ENCODE measurements at places on chromosomes 3 and 15.

- DNase-seq, result no peak
These were observed 244.1 kb upstream of the PDZRN3 start for GRCh38 chr3:73868688-73869315.

DNA sequence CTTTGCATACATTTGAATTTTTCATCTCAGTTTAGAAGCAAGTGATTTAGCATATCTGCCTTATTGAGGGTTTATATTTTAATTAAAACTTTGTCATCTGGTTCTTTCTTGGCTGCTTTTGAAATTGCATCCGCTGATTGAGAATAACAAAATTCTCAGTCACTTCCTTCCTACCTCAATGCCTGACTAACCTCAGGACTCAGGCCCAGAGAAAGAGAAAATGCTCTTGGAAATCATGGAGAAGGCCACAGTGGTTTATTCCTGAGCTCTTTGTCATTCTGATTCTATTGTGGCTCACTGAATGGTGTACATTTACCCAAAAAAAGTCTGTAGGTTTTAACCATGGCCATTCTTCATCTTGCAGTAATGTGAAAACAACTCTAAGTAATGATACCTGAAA lies 533.9 kb downstream of the TBL1XR1 start:
- no peak for DNase-seq

DNA sequence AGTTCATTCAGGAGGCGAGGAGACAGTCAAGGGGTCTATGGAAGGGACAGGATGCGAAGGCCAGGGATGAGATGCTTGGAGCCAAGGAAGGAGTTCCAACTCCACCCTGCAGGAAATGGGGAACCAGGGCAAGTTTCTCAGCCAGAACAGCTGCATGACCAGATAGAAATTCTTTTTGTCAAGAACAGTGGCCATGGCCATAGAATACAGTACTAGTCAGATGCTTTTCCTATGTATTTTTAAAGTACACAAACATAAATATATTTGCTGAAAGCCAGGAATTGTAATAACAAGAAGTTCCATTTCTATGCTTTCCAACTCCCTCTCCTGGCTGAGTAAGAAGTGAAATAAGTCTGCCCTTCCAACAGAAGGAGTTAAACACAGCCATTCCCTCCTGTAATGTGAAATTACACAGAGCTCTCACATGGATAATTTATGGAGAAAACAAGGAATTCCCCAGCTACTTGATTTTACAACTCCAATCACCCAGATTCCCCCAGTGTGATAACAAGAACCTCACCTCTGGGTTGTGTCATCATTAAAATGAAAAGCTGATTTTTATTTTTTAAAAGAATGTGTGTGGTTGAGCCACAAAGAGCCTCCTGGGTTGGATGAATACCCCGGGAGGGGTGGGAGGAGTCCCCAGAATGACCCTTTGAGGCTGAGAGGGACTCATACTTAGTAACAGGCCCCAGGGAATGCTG lies 124.6 kb upstream of the ARHGEF3 start:
- no peak for DNase-seq

DNA sequence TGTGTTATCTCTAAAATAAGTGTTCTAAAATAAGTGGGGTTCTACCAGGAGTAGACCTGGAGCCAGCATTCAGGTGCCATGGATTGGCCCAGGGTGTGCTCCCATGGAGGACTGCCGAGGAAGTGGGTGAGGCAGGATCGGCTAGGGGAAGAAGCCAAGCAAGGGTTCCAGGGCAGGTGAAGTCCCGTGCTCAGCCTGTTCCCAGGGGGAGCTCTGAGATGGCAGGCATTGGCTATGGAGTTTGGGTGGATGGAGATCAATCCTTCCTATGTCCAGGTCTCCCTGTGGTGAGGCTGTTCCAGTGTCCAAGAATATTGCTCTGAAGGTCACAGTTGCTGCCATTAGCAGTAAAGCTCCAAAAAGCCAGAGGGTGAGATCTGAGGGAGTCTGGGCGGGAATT lies 46.9 kb upstream of the ITGA11 start:
- no peak for DNase-seq

- no peak for DNase-seq
These were observed 1421.2 kb downstream of the SI start for GRCh38 chr3:163657088-163657487.

DNA sequence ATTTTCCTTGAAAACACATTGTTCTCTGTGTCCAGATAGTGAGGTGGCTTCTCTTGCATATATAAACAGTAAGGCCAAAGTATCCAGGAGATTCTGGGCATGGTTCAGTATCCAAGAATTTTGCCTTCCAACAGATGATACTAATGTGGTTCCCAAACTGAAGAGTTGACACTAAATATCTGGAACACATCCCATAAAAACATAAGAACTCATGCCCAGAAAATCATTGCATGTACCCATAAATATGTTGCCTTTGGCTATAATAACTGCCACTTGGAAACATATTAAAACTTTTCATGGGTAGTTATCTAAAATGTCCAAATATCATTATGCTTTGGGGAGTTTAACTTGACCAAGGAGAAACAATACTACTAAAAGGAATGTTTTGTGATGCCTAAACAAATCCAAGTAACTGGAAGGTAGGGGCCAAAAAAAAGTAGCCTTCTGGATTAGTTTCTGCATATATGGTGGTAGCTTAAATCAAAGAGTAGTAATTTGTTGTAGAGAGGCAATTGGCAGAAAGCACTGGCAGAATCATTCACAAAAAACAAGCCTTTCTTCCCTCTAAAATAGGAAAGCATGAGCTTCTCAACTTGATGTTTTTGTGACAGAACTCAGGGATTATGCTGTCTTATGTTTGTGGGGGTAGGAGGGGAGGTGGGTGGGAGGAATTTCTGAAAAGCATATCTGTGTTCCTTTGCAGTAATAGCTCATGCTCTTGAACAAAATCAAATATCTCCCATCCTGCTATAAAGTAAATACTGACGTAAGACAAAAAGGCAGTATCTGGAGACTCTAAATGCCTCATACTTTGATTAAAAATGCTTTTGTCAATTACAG lies 753.9 kb downstream of the TUSC7 start:
- DNase-seq, result no peak

GRCh38 chr3:99505646-99506269 lies 132.6 kb upstream of the COL8A1 start:
- peak; percentile 85 for DNase-seq

DNA sequence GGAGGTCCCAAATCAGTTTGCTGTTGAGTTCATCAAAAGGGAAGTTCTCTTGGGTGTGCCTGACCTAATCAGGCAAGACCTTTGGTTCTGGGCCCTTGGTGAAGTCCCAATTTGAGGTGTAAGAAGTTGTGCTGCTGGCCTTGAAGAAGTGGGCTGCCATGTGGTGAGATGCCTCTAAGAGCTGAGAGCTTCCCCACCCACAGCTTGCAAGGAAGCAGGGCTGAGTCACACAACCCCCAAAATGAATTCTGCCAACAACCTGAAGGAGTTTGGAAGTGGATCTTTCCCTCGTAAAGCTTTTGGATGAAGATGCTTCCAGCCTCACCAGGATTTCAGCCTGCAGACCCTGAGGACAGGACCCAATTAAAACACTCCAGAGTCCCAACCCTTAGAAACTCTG lies 129.3 kb upstream of the NSMCE3 start:
- no peak for DNase-seq

DNA sequence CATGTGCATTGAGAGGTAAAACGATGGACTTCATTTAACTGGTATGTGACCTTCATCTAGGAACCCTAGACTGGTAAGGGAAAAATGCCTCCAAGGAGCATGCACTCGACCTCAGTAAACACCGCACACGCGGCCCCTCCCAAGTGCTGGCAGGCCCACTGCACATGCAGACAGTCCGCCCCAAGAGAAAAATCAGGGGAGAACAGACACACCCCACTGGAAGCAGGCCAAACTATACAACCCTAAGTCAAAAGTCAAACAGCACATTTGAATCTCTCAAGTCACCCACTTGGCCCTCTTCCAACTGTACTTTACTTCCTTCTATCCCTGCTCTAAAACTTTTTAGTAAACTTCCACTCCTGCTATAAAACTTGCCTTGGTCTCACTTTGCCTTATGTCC lies 250.1 kb upstream of the HES1 start:
- DNase-seq, result no peak

DNA sequence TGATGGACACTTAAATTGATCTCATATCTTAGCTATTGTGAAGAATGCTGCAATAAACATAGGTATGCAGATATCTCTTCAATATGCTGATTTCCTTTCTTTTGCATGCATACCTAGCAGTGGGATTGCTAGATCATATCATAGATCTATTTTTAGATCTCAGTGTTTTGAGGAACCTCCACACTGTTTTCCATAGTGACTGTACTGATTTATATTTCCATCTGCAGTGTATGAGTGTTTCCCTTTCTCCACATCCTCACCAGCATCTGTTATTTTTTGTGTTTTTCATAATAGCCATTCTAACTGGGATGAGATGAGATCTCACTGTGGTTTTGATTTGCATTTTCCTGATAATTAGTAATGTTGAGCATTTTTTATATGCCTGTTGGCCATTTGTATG lies 17.1 kb upstream of the RASA2 start:
- DNase-seq, result no peak

DNA sequence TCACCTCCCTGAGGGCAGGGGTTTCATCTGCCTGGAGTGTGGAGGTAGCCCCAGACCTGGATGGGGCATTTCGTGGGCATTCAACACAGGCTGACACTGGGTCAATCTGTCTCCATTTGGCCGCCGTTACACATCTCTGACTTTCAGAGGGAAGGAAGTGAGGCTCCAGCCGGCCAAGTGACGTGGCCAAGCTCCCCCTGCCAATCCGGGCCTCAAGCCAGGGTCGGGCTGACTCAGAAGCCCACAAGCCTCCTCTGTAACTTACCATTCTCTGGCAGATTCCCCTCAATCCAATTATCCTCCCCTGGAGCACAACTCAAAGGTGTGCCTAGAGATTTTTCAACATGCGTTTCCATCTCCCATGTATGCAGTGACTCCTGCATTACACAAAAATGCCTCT lies 227.6 kb downstream of the KLF13 start:
- DNase-seq, result peak; percentile 58

- DNase-seq, result no peak
These were observed 33.5 kb downstream of the TUSC7 start for GRCh38 chr3:116743062-116743461.

- DNase-seq, result peak; percentile 78
These were observed 524 bp downstream of the IGF1R start for GRCh38 chr15:98648654-98649471.

- DNase-seq, result no peak
These were observed 132.0 kb downstream of the EEFSEC start for GRCh38 chr3:128285042-128285966.

DNA sequence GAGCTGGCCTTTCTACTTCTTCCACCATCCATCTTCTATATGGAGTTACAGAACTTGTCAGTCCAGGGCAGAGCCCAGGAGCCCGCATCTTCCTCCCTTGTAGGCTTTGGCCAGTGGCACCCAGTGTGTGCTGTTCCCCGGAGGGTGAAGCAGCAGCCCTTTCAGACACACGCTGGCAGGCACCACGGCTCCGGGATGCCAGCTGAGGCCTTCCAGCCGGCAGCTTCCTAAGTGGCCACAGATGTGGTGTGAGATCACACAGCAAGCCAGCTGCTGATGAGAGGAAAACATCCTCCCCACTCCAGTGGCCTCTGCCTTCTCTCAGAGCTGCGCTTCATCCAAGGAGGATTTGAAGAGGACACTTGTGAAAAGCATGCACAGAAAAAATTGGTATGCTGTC lies 24.1 kb downstream of the CRABP1 start:
- DNase-seq, result peak; percentile 32

DNA sequence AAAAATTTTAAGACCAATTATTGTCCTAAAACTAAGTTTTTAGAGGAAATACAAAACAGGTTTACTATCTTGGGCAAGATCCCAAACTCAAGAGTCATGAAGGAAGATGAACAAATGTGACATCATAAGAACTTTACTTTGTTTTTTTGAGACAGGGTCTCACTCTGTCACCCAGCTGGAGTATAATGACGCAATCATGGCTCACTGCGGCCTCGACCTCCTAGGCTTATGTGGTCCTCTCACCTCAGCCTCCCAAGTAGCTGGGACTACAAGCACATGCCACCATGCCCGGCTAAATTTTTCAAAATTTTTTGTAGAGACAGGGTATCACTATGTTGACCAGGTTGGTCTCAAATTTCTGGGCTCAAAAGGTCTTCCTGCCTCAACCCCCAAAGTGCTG lies 69.3 kb downstream of the PCSK6 start:
- no peak for DNase-seq

DNA sequence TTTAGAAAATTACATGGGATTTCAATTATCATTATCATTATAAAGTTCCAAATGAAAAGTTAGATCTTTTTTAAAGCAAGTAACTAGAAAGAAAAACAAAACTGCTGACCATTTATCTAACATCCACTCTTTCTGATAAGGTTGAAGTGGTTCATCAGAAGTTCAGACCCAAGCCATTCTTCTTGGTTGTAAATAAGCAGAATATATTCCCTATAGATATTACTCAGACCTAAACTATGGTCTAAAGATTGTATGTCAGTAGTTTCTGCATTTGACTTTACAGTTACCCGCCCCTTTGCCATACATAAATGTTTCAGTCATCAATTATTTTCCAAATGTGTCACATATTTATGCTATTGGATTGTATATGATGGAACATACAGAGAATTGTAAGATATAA lies 136.7 kb downstream of the PLOD2 start:
- DNase-seq, result no peak

DNA sequence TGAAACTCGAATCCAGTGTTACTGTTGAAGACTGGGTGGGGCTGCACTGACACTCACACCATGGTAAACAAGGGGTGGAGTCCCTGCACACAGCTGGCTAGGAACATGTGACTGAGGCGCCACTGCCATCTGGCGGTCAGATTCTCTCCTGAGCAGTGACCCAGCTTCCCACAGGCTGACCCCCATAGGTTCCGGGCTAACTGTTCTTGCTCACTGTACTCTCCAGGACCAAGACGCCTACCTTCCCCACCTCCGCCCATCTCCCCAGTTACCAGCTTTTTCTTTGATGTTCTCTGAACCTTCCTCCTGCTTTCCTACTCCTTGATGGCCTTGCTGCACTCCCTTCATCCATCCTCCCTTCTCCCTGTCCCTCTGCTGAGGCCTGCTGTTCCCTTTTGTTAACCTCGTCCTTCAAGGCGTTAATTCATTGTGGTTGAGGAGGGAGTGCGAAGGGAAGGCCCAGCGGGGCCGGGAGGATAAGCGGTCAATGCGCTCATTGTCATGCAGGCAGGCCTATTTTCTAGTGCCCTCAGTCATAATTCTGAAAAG lies 115.2 kb downstream of the ATP8B4 start:
- peak; percentile 85 for DNase-seq

- DNase-seq, result peak; percentile 73
These were observed 26.5 kb upstream of the ERC2 start for GRCh38 chr3:56494679-56495322.

GRCh38 chr3:15810702-15811101 lies 12.9 kb upstream of the ANKRD28 start:
- DNase-seq, result no peak

GRCh38 chr3:130384476-130385025 lies 39.1 kb downstream of the COL6A5 start:
- no peak for DNase-seq

- no peak for DNase-seq
These were observed 29.5 kb downstream of the MB21D2 start for GRCh38 chr3:192888190-192888589.
